Psoas muscle (tissue), 8 donors: ENCODE measurements at places on chromosomes 7 and 10.

DNA sequence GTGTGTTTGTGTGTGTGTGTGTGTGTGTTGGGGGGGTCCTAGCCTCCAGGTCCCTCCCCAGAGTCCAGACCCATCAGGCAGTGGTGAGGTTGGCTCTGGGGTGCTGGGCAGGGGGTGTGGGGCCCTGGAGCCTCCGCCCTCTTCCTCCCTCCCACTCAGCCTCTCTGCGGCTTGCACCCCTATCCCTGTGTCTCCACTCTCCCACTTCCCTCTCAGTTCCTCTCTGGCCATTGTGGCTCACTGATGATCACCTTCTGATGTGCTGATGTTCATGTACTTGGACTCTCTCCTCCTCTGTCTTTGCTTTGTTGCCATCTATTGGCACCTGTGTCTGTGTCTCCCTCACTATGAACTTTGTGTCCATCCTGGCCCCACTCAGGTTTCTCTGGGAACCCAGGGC is 298.7 kb downstream of the ZEB1 start:
- no peak for DNase-seq

- DNase-seq = no peak
Measured at GRCh38 chr7:31933481-31933880, 136.7 kb downstream of the PDE1C start.

- no peak for DNase-seq
Measured at GRCh38 chr10:91924212-91925021, 847 bp downstream of the BTAF1 start.

DNA sequence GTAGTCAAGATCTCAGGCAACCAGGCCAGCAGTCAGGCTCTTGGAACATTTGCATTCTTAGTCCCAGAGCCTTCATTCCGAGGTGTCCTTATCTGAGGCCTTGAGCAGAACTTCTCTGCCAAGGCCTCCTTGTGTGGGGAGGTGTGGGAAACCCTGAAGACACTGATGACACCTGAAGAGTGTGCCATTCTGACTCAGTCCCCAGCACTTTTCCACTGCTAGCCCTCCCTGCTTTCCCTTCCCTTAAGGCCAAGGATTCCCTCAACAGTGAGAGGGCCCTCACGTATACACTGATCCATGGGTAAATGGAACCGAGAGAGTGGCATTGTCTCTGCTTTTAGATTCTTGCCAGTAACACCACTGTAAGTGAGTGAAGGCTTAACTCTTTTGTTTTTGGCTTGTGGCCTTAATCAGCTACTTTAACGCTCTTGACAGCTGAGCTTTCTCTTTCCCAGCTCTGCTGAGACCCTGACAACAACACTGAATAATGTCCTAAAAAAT is 30.3 kb downstream of the TRDMT1 start:
- DNase-seq = no peak

DNA sequence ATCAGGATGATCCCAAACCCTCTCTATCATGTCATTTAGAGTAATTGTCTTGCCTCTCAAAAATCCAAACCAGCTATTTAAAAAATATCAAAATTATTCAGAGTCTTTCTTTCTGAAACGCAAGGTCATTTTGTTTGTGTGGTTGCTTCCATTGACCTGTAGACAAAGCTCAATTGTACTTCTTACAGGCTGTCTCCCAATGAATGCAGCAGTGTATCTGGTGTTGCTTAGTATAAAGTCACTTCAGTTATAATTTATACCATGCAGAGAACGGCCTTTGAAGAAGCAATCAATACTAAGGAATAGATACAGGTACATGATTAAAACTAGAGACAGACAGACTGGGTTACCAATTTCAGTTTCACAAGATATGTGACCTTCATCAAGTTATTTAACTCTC is 80.9 kb downstream of the DOCK4 start:
- DNase-seq = no peak

DNA sequence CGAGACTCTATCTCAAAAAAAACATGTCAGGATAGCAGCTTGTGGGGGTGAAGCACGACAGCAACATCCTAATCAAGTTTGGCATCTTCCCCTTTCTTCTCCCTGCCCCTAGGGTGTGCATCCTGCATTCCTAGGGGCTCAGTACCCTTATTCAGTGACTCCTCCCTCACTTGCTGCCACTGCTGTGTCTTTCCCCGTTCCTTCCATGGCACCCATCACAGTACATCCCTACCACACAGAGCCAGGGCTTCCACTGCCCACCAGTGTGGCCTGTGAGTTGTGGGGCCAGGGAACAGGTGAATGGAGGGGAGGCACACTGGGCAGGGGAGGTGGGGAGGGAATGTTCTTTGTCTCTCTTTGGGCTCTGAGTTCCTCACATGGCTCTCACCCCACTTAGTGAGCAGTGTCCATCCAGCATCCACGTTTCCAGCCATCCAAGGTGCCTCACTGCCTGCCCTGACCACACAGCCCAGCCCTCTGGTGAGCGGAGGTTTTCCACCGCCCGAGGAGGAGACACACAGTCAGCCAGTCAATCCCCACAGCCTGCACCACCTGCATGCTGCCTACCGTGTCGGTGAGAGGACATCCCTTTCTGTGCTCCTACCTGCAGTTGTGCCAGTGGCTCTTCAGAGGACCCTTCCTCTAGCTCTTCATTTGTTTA is 11.4 kb downstream of the NDST2 start:
- DNase-seq = no peak

DNA sequence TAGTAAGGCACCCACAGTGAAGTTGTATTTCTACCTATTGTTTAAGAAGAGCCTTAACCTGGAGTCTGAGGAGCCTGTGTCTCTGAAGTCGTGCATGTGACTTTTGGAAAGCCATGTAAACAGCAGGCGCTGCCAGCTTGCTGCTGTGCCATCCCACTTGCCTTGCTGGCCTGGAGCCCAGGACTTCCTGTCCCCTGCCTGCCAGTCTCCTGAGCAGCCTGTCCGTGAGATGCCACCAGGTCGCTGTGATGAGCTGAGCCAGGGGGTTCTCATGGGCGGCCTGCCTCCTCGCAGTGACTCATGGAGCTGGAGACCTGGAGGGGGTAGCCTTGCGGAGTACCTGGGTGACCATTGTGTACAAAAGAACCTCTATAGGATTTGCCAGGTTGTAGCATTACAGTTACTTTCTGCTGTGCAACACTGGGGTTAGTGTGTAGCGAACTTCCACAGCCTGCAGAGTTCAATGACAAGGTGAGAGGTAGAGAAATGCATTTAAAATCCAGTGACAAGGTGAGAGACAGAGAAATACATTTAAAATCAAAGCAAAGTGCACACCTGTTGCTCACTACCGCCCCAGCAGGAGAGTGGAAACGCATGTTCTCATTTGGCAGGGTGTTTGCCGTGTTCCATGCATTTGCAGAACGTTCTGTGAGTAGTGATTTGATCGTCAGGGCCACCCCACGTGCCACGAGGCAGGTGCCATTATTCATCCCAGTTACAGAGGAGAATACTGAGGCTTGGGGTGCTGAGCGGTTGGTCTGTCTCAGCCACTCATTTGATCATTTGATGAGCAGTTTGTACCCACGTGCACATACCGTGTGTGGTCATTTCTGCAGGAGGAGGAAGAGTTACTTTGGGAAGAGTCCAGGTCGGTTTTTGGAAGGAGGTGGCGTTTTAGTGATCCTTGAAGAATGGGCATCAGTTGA is 36.6 kb upstream of the BHLHA15 start:
- peak; percentile 96 for DNase-seq

- DNase-seq = no peak
Measured at GRCh38 chr10:77381750-77382149, 255.9 kb downstream of the KCNMA1 start.

- no peak for DNase-seq
Measured at GRCh38 chr10:110203500-110204455, 3.6 kb upstream of the MXI1 start.

- DNase-seq = no peak
Measured at GRCh38 chr7:12054830-12055229, 156.3 kb upstream of the TMEM106B start.

GRCh38 chr7:1540776-1541271 is 10.3 kb downstream of the MAFK start:
- no peak for DNase-seq

DNA sequence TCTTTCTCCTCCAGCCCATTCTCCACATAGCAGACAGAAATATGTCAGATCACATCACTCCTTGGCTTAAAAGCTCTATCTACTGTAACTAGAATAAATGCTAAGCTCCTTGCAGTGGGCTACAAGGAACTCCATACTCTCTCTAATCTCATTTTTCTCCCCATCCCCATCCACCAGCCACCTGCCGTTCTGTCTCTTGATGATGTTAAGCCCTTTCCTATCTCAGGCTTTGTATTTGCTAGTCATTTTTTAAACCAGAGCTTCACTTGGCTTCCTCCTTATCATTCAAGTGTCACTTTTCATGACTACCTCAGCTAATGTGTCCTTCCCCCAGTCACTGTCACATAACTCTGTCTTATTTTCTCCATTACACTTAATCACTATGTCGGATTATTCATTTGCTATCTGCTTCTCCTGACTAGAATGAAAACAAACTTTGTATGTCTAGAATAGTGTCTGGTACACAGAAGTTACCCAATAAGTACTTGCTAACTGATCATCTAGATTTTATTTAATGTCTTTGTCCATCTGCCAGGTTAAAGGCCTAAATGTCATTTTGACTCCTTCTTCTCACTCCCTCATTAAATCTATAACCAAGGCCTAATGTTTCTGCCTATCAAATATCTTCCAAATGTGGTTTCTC is 87.2 kb upstream of the RPA3 start:
- no peak for DNase-seq

DNA sequence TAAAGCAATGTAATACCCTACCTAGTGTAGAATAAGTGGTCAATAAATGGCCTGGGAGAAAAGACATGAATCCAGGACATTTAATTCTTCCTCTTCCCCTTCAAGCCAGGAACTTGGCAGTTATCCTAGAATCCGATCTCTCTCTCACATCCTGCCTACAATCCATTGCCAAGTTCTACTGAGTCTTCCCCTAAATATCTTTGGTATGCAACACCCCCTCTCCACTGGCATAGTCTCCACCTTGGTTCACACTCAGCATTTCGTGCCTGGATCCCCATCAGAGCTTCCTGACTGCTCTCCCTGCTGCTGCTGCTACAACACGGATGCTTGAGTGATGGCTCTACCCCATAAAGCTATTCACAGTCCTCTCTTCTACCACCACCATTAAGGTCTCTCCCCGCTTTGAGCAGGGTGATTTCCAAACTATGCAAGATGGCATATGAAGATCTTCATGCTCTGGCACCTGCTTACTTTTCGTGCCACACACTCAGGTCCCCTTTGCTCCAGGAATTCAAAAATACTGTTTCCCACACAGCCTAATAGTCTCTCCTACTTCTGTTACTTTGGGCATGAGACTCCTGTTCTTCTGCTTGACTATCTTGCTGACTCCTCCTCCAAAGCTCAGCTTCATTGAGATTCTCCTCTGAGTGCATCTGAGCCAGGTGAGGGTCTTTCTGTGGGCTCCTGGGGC is 4.8 kb downstream of the ANK3 start:
- DNase-seq = no peak

- no peak for DNase-seq
Measured at GRCh38 chr7:24441314-24442027, 131.8 kb upstream of the PALS2 start.

DNA sequence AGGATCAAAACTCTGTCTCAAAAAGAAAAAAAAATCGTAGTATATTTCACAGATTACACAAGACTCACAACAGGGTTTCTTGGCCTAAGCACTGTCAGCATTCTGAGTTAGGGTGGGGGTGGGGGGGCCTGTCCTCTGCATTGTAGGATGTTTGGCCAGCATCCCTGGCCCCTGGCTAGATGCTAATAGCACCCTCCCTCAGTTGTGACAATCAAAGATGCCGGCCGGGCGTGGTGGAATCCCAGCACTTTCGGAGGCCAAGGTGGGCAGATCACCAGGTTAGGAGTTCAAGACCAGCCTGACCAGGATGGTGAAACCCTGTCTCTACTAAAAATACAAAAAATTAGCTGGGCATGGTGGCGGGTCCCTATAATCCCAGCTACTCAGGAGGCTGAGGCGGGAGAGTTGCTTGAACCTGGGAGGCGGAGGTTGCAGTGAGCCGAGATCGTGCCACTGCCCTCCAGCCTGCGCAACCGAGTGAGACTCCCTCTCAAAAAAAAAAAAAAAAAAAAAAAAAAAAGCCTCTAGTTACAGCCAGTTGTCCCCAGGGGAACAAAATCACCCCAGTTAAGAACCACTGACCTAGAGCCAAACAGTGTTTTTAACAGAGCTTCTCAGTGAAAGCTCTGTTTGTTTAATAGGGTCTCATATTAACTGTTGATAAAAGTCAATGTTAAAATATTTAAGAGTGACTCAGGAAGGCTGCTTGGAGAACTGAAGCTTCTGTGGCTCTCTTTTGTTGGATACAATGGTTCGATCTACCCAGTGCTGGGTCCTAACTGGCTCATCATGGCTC is 161.0 kb upstream of the FAM171A1 start:
- no peak for DNase-seq

GRCh38 chr10:112622786-112623185 is 175.8 kb downstream of the VTI1A start:
- no peak for DNase-seq

GRCh38 chr7:25009257-25009656 is 29.3 kb upstream of the OSBPL3 start:
- DNase-seq = no peak

DNA sequence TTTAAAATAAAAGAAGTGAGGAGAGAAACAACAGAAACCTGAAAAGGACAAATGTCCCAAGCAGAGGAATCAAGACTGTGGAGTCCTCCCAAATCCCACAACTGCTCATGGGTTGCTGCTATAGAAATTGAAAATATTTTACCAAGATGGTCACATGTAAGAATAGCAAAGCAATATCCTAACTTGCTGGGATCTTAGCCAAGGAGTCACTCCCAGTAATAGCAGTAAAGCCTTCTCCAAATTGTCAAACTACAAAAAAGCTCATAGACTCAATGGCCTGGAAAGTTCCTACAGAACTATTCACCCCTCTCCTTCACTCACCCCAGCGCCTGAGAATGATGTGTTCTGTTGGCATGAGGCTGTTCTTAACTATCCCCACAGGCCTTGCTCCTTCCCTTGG is 186.5 kb downstream of the ELMO1 start:
- no peak for DNase-seq

DNA sequence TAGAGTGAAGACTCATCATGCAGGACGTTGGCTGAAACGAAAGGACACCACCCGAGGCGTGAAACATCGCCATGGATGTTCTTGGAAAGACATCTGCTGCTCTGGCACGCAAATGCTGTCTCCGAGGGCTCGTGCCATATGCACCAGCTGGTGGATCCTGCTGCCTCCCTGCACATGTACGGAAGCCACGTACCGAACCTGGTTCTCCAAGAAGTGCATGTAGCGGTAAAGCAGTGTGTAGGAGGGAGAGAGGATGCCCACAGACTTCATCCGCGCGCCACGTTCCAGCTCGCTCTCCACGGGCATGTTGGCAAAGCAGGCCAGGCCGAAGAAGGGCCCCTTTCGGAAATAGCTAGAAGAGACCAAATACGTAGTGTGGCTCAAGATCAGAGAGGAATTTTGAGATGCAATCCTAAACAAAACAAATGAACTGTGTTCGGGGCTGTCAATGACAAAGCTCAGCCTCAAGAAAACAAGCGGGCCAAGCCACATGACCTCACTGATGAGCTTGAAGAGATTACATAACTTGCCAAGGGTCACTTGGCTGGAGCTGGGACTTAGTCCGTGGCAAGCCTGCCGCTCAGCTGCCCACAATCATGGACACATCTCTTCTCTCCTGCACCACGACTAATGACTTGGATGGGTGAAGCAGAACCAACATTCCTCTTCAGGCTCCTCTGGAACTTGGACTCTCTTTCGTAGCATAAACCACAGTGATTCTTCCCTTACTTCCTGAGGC is 16.5 kb downstream of the DENND11 start:
- DNase-seq = no peak

GRCh38 chr7:44277391-44277790 is 48.0 kb downstream of the CAMK2B start:
- DNase-seq = peak; percentile 35
